ENCODE measurements at places on chromosomes 5 and 9.
A peak's percentile ranks its signal among the peaks of the same experiment; 100 is the strongest.

DNA sequence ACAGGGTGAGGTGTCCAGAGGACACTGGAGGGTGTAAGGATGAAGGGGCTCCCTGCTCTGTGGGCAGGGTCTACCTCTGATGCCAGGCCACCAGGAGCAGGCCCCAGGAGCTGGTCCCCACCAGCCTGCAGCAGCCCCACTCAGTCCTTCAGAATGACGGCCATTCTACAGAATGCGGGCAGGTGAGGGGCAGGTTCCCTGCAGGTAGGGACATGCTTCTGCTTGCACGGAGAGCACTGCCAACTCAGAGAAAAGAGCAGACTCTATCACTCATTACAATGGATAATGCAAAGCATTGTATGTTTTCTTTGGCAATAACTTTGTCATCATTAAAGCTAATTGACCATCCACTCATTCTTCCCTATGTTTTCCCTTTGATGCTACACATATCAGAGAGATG is 39.0 kb downstream of the DDX31 start:
- no peak for DNase-seq

- DNase-seq = no peak
Measured at GRCh38 chr9:8401961-8402705, 602.6 kb upstream of the DMAC1 start.

GRCh38 chr9:69120380-69121154 is 53.5 kb upstream of the TJP2 start:
- DNase-seq = no peak

- no peak for DNase-seq
Measured at GRCh38 chr9:114423181-114423580, 35.4 kb upstream of the AKNA start.

- DNase-seq = no peak
Measured at GRCh38 chr5:6080930-6081726, 297.2 kb downstream of the MED10 start.

DNA sequence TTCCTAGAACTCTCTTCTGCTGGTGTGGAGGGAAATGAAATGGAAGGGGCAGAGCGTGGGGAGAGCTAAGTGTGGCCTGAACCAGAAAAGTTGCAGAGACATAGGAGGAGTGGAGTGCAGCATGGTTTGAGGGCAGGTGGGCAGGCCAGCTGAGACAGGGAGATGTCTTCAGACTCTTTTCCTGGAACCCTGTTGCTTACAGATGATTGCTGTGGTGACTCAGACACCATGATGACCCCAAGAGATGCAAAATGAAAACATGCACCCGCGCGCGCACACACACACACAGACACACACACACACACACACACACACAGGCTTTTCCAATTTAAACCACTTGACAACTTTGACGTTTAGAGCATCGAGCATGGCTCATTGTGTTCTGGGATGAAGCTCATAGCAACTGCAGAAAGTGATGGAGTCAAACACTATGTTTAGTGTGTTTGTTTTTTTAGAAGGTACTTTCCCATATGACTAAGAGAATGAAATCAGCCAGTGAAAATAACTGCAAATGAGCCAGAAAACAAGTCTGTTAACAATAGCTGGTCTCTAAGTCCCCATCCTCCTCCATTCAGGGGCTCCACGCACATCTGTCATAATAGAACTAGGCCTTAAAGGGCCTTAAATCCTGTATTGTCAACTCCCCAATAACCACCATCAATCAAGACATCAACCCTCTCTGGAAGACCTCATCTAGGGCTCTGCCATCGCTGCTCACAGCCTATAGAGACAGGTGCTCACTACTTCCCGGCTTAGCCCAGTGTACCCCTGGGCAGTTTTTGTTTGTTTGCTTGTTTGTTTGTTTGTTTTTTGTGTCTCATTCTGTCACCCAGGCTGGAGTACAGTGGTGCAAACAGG is 9.6 kb downstream of the TMOD1 start:
- DNase-seq = no peak

GRCh38 chr9:137619240-137620047 is 639 bp downstream of the EHMT1 start:
- no peak for DNase-seq

GRCh38 chr9:126947529-126947928 is 32.9 kb downstream of the RALGPS1 start:
- DNase-seq = no peak

GRCh38 chr5:63831381-63831780 is 130.9 kb downstream of the HTR1A start:
- no peak for DNase-seq

GRCh38 chr9:133754187-133754586 is 16.0 kb upstream of the SARDH start:
- no peak for DNase-seq

- no peak for DNase-seq
Measured at GRCh38 chr5:152332716-152333460, 72.2 kb downstream of the NMUR2 start.

GRCh38 chr5:6291961-6292360 is 86.4 kb downstream of the MED10 start:
- no peak for DNase-seq

DNA sequence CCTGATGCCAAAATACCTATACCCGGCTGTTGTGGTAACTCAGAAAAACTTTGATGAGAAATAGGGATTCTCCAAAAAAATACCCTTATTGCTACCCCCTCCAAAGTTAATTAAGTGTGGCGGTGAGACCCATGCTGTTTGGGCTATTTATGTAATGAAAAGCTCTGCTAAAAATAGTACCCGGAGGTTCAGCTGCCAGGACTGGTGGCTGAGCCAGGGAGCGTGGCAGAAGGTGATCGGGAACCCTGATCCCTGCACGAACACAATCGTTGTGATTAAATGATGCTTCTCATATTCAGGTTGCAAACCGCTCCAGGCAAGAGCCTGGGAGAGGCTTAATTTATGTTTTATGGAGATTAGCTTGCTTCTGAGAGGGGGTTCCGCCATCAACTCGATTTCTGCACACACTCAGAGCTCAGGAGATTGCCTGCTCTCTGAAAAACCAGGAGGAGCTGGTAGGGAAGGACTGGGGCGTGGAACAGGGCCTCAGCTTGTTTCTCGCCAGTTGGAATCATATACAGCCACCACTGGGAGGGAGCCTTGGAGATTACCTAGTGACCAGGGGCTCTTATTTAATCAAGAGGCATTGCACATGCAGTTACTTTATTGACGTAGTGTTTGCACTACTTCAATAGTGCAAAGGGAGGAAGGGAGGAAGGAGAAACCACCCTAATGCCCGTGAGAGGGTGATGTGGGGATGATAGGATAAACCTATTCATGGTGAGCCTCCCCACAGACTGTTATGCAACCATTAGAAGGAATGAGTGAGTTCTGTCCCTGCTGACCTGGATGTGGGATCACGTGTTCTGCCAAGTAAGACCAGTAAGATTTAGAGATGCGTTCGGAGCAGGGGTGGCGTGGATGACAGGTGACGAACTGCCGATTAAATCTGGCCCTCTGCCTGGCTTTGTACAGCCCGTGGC is 23.4 kb downstream of the HRH2 start:
- no peak for DNase-seq

GRCh38 chr9:125142560-125143376 is 560 bp downstream of the SCAI start:
- no peak for DNase-seq

GRCh38 chr9:122261469-122261881 is 3.2 kb downstream of the RBM18 start:
- DNase-seq = no peak

DNA sequence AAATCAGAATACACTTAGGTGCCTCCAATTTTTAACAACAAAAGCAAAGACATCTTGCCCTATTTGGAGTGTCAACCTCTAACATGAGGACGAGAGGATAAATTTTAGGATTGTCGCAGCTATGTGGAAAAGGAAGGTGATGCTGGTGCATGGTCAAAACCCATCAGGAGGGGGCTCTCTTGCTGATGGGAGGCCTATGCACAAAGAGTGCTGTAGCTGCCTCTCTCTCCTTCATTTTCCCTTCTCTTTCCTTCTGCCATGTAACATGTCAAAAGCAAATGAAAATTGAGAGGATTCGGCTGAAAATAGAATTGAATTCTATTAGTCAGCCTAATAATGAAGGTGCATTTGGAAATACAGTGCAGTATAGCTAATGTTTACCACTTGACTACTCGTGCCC is 578.7 kb upstream of the ZNF462 start:
- no peak for DNase-seq

DNA sequence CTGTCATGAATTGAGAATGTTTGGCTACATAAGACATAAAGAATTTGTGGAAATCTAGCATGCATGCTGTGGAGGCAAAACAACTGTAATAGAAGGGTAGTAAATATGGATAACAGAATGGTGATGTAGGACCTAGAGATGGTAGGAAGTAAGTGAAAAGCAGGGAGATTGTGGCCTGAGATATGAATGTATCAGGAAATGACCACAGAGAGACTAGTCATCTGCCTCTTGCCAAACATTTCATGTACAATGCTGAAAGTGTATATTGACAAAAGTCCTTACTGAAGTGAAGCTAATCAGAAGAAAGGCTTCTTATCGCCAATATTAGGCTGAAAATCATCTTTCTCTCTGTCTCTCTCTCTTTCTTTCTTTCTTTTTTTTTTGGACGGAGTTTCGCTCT is 873.1 kb upstream of the CTNND2 start:
- DNase-seq = no peak

- DNase-seq = peak; percentile 33
Measured at GRCh38 chr9:130680836-130681768, 12.5 kb upstream of the EXOSC2 start.

- DNase-seq = no peak
Measured at GRCh38 chr9:38008168-38009034, 60.6 kb downstream of the SHB start.

DNA sequence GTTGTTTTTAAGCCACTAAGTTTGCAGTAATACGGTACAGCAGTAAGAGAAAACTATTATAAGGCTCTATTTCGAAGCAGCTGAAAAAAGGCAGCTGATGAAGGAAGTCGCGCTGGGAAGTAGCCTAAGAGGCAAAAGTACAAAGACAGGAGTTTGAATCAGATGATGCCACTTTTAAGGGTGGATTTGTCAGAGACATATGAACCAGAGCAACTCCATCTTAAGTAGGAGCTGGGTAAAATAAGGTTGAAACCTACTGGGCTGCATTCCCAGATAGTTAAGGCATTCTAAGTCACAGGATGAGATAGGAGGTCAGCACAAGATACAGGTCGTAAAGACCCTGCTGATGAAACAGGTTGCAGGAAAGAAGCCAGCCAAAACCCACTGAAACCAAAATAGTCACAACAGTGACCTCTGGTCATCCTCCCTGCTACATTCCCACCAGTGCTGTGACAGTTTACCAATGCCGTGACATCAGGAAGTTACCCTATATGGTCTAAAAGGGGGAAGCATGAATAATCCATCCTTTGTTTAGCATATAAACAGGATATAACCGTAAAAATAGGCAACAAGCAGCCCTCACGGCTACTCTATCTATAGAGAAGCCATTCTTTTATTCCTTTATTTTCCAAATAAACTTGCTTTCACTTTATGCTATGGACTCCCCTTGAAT is 91.8 kb upstream of the PRSS3 start:
- no peak for DNase-seq

- DNase-seq = no peak
Measured at GRCh38 chr5:80399526-80400239, 8.2 kb upstream of the ZFYVE16 start.

GRCh38 chr9:37719526-37719925 is 34.1 kb upstream of the TRMT10B start:
- DNase-seq = no peak

GRCh38 chr9:90884178-90884577 is 82.6 kb downstream of the SYK start:
- DNase-seq = no peak

DNA sequence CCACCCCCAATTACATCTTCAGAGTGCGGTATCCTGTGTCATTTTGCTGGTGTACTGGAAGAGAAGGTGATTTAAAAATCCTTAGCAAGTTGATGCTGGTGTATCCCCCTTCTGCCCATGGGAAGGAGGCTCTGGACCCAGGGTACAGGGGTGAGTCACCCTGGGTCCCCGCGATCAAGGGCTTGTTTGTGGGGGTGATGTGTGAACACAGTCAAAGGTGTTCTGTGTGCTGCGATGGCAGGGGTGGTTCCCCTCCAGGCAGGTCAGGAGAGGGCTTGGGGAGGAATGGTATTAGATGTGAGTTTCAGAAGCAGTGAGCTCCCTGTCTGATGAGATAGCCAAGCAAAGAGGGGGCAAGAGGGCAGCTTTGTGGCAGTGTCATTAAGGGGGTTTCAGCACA is 28.9 kb downstream of the OLFM1 start:
- no peak for DNase-seq

GRCh38 chr5:50559955-50560354 is 106.5 kb upstream of the PARP8 start:
- no peak for DNase-seq

GRCh38 chr5:133799571-133800237 is 168.7 kb downstream of the C5orf15 start:
- no peak for DNase-seq

GRCh38 chr9:114662081-114662989 is 4.7 kb upstream of the TEX53 start:
- DNase-seq = peak; percentile 39

DNA sequence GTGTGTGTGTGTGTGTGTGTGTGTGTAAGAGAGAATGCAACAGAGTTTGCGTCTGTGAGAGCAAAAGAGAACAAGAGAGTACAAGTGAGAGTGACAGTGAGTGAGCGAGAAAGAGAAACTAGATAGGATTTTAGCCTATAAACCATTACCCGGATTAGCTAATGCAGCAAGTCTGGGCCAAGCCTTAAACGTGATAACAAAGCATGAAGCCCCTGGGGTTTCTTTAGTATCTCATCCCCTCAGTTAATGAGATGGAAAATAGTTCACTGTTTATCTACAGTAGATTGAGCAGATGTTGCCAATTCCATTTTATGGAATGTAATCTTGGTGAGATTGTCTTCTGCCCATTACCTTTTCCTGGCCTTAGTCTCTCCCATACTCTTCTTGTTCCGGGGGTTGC is 114.5 kb downstream of the MAT2B start:
- DNase-seq = no peak

- DNase-seq = no peak
Measured at GRCh38 chr5:126509339-126509738, 85.7 kb downstream of the ALDH7A1 start.

- DNase-seq = no peak
Measured at GRCh38 chr9:35398651-35399335, 91.1 kb upstream of the RUSC2 start.

GRCh38 chr5:159864885-159865691 is 51.2 kb upstream of the ADRA1B start:
- DNase-seq = no peak

DNA sequence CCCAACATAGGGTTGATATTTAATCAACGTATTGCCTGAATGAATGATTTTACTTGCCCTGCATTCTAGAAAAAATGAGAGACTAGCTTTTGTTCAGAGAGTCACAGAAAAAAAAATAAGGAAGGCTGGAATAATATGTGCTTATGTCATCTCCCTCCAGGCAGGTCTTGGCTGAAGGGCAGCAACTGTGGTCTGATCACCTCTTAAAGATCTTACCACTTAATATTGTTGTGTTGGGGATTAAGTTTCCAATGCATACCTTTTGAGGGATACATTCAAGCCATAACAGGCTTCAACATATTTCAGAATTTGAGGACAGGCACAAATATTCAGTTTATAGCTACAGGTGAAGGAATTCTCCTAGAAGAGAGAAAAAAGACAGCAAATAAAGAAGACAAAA is 157.3 kb upstream of the S1PR3 start:
- no peak for DNase-seq

GRCh38 chr5:34597034-34598027 is 58.8 kb upstream of the RAI14 start:
- no peak for DNase-seq

All from CD8-positive, alpha-beta memory T cell (primary cell).